Activated CD4-positive, alpha-beta memory T cell treated with anti-CD3 and anti-CD28 coated beads for 36 hours (primary cell): ENCODE measurements at places on chromosomes 11 and 22.

- DNase-seq, result no peak
Observed at GRCh38 chr11:115643549-115644270, 139.5 kb upstream of the CADM1 start.

- DNase-seq, result no peak
Observed at GRCh38 chr11:46404476-46405017, 13.0 kb upstream of the CHRM4 start.

DNA sequence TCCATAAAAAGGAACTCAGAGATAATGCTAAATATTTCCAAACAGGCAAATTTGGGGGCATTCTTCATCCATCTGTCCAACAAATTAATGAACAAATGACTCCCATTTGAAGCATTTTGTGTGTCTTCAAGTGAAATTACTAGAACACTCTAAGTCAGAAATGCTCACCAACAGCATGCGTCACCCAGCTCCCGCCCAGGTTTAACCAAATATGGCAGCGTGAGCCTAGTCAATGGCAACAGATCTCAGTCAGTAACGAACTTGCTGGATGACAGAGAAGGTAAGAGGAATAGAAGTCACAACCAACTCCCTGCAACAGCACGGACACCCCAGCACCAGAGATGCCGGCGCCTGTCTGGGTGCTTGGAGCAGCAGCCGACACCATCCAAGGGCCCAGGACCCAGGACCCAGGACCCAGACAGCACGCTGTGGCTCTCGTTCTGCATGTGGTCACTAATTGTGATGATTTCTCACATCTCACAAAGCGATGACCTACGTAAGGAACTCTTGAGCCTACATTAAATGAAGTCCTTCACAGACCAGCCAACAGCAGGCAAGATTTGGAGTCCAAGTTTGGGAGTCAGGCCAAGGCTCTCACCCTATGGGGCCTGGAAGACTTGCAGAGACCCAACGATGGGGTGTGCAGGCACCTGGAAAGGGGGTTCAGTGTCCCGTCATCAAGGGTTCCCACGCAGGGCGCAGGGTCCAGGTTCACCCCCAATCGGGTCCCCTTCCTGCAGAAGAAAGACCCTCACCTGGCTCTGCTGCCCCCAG is 556.9 kb downstream of the BRD1 start:
- no peak for DNase-seq

GRCh38 chr22:48783821-48784266 is 1043.8 kb downstream of the BRD1 start:
- no peak for DNase-seq

- no peak for DNase-seq
Observed at GRCh38 chr22:46997311-46997970, 235.0 kb downstream of the TBC1D22A start.

DNA sequence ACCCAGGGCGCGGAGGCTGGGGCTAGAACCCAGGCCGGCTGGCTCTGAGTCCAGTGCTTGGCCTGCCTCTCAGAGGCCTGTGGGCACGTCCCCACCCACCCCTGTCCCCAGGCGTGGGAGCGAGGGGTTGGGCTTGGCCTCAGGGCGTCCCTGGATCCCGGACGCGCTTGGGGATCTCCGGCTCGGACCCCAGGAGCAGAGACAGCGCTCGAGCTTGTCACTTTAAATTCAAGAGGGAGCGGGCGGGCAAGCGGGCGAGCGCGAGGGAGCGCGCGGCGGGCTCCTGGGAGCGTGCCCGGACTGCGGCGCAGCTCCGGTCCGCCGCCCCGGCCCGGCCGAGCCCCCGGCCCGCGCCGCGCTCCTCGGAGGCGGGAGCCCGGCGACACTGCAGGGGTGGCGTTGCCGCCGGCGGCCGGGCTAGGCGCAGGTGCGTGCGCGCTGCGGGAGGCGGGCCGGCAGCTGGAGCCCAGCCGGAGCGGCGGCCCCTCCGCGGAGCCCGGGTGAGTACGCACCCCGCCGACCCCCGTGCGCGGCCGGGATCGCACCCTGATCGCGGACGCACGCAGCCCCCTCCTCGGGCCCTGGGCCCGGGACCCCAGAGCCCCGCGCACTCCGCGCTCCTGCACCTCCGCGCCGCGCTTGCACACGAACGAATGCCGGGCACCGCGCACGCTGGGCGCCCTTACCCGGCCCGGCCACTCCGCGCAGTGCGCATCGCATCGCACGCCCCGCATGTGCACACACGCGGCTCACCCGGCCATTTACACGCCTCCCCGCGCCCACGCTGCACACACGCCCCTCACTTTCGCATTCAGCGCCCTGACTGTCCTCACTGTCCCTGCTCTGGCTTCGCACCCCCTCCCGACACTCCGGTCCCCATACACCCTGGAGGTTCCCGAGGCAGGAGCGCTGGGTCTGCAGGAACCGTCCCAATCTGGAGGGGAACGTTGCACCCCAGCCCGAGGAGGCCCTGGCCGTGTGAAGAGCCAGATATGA is at the start of gene SYT12:
SYT12 (plus strand) TSS at position 174 of the 996 bp plus-strand sequence. CDS start 7,011 bp downstream, outside the sequence.
- DNase-seq, result peak; percentile 29

GRCh38 chr22:11627436-11627797 is 3900.6 kb upstream of the OR11H1 start:
- DNase-seq, result no peak

DNA sequence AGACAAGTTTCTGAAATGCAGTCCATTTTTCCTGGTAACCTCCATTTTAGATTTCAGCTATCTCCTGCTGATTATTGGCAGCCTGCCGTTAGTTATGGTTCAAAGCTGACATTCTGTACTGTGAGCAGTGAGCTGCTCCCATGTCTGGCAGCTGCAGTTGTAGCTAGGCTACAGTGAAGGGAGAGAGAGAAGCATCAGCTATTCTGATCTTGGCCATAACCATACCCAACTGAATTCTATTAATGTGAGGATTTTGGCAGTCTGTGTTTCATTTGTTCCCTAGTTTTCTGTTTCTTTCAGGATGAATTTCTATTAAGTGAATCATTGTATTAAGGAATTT is 33.4 kb downstream of the SIK2 start:
- no peak for DNase-seq

DNA sequence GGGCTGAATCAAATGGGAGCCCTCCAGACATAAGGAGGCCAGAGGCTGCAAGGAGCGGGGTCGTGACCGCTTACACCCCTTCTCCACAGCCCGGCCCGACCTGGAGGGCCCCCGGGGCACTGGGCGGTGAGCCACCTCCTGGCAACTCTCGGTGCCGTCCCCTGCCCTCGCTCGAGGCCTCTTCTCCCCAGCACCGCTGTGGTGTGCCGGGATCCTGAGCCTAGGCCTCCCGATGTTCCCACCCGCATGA is 432 bp upstream of the GP1BB start:
- no peak for DNase-seq

- no peak for DNase-seq
Observed at GRCh38 chr11:122165607-122166371, 49.8 kb upstream of the BLID start.

DNA sequence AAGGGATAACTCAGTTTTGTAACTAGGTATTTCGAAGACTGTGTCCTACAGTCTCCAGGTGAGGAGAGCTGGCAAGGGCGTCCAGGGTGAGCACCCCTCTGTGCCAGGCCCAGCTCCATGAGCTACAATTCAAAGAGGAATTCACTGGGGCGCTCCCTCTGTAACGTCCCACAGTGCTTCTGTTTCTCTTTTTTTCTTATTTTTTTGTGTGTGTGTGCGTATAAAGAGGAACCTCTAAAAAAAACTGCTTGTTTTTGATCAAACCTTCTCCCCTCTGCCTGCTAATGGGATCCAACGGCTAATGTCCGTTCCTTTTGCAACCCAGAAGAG is 17.1 kb downstream of the ASCC2 start:
- no peak for DNase-seq

GRCh38 chr22:35838855-35839576 is 121.3 kb downstream of the APOL5 start:
- DNase-seq, result peak; percentile 19

- no peak for DNase-seq
Observed at GRCh38 chr22:50733521-50734342, 4.3 kb upstream of the ACR start.

- DNase-seq, result no peak
Observed at GRCh38 chr11:43927925-43928707, 14.3 kb upstream of the C11orf96 start.

DNA sequence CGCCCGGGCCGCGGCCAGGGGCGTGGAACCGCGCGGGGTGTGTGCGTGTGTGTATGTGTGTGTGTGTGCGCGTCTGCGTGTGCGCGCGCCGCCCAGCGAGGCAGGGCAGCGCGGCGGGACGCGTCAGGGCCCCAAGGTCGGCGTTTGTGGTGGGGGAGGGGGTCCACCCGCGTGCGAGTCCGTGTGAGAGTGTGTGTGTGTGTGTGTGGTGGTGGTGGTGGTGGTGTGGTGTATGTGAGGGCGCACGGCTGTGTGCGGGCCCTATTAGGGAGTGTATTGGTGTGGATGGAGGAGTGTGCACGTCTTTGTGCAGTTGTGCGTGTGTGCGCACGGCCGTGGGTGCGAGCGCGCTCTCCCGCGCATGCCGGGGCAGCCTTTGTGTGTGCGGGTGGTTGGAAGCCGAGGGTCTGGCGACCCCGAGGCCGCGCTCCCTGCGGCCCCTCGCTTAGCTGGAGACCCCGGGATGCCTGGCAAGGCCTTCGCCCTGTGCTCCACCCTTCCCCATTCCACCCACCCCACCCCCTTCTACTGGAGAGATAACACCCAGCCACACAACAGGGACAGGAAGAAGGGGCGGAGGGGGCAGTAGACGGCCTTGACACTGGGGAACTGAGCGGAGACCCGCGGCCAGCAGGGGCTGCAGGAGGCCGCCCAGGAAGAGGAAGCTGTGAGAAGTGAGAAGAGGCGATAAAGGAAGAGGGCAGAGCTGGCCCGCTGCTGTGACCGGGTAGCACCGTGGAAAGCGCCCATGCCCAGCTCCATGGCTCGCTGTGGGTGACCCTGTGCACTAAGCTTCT is 528 bp upstream of the ARRB1 start:
- peak; percentile 65 for DNase-seq

DNA sequence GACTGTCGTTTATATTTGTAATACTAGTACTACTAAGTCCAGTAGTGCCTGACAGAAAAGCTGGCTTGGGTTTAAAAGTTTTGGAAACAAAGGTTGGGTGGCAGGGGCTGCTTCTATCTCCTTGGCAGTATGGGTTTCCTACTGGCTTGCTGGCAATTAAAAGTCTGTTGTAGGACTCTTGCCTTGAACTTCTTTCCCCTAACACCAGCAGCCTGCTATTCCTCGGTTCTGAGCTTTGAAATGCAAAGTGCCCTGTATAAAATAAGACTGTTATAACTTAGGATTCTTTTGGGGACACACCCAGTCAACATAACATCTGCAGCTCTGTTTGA is 1.3 kb downstream of the RNF169 start:
- DNase-seq, result no peak

GRCh38 chr11:120125024-120125423 is 12.9 kb downstream of the TRIM29 start:
- DNase-seq, result no peak

GRCh38 chr11:124618863-124619262 is 3.8 kb upstream of the TBRG1 start:
- no peak for DNase-seq

DNA sequence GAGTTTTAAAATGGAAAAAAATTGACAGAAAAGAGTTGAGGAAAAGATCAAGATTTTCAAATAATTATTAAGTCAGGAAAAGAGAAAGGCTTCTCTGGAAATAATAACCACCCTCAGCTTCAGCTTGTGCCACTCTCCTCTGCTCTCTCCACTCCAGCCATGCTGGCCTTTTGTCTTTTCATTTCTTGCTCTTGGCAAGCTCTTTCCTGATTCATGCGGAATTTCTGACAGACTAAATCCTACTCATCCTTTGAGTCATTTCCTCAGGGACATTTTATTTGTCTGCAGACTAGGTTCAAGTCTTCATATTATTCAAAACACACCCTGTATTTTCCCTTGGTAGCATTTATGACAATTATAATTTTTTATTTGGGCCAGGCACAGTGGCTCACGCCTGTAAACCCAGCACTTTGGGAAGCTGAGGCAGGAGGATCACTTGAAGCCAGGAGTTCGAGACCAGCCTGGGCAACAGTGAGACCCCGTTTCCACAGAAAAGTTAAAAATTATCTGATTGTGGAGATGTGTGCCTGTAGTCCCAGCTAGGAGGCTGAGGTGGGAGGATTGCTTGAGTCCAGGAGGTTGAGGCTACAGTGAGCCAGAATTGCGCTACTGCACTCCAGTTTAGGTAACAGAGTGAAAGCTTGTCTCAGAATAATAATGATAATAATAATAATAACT is 7.8 kb upstream of the P4HA3 start:
- no peak for DNase-seq

GRCh38 chr11:134037046-134037908 is 31.6 kb upstream of the JAM3 start:
- DNase-seq, result peak; percentile 76

DNA sequence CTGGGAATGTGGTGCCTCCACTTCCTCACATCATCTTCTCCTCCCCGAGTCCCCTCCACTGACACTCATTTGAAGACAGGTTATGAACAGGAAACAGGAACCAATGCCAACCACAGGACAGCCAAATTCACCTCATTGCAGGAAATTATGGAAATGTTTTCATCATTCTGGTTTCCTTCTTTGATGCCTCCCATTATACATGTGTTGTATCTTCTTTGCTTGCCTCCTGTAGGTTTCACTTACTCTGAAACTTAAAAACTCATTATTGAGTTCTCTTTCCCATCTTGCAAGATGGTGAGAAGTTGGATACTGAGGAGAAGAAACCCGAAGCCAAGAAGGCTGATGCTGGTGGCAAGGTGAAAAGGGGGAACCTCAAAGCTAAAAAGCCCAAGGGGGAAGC is 108.5 kb downstream of the PHF21B start:
- no peak for DNase-seq

GRCh38 chr11:108199446-108200321 is 22.8 kb downstream of the NPAT start:
- peak; percentile 91 for DNase-seq

DNA sequence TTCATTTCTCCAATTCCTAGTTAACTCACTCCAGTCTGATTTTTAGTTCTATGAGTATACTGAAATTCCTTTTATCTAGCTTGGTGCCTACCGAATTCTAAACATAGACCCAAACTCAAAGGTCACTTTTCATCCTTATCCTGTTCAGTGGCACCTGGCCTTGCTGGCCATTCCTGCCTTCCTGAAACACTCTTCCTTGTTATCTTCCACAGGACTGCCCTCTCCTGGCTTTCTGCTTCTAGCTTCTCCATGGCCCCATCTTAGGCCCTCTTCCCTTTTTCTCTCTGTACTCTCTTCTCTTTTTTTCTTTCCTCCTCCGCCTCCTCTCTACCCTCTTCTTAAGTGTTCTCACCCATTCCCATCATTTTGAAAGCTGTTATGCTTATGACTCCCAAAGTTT is 87.3 kb downstream of the WNT11 start:
- DNase-seq, result no peak

DNA sequence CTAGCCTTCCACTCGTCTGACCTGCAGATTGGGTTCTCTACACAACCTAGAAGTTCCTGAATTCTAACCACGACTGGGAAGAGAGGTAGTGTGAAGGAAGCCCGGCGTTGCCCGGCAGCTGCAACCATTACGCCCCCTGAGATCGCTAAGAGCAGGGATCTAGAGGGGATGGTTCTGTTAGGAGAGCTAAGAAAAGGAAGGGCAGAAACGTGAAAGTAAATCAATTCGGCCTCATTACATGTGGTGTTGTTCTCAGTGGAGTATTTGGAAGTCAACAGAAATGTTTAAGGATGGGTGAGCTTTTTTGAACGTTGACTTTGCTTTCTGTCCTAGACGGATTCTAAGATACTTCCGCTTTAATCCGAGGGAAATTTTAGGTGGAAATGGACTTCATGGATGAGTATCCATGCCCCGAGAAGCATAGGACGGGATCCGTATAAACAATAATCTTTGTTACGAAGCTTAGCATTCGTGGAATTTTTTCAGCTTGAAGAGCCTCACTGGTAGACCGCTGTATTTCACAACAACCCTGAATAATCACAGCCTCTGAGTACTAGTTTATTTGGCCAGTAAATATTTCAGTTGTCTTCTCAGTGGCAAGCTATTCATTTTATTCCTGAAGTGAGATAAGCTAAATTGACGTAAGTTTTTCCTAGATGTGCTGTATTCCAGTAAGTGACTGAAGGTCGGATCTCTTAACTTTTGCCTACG is 629 bp downstream of the ATP5MG start:
- no peak for DNase-seq
